Cerebellar cortex (tissue), 1 donor: ENCODE measurements at places on chromosomes 4 and X.

GRCh38 chrX:48703642-48704481 lies 7.3 kb downstream of the SUV39H1 start:
- peak; percentile 48 for DNase-seq

GRCh38 chr4:78766026-78766425 lies 10.1 kb upstream of the BMP2K start:
- DNase-seq, result no peak

- DNase-seq, result no peak
Measured at GRCh38 chrX:63664741-63665140, 120.3 kb downstream of the ARHGEF9 start.

DNA sequence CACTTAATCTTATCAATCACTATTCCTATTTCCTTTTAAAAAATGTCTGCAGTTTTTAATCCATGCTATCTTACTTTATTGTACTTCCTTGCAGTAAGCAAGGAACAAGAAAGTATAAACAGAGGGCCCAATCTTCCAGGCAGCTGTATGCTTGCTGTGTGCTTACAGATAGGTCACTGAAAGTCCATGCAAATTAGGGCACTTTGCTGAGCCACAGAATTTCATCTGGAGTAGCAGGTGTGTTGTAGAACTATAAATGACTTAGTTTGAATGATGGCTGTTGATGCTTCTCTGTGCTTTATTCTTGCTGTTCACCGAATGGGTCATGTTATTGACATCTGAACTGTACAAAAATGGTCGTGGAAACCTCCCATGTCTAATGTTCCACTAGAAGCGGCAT lies 154.6 kb downstream of the ATOH1 start:
- DNase-seq, result no peak

DNA sequence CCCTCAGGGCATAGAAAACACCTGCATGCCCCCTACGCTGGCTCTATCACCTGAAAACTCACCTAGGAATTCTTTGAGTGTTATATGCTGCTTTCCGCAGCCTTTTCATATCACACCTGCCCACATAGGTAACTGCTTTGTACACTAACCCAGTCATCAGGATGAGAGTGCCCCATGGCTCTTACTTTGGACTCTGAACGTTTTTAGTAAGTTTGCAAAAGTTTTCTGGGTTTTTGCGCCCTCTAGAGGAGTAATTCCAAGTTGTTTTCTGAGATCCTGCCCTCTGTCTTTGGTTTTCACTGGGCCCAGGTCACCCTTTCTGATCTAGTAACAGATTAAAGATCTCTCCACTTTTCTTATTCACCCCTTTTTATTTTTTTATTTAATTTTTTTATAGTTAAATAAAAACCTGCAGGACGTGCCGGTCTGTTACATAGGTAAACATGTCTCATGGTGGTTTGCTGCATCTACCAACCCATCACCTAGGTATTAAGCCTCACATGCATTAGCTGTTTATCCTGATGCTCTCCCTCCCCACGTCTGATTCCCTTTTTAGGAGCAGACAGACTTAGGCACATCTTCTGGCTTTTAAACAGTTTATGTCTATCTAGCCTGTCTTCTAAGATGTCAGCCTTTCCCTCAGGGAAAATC lies 139.2 kb downstream of the NWD2 start:
- DNase-seq, result peak; percentile 25

DNA sequence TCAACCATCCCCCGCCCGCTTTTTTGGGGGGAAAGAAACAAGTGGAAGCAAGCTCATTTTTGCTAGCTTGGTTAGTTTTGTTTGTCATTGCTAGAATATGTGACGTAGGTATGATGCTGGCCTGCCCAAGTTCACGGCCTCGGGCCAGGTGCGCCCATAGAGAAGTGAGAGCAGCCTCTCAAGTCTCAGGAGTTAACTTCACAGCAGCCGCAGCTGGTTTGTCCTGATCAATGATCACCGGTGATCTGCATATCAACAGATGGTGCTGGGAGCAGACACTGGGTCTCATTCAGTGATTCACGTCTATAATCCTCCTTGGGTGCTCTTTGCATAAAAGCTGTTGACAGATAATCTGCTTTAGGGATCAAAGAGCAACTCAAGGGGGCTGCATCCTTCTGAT lies 50.1 kb downstream of the ENPP6 start:
- no peak for DNase-seq

DNA sequence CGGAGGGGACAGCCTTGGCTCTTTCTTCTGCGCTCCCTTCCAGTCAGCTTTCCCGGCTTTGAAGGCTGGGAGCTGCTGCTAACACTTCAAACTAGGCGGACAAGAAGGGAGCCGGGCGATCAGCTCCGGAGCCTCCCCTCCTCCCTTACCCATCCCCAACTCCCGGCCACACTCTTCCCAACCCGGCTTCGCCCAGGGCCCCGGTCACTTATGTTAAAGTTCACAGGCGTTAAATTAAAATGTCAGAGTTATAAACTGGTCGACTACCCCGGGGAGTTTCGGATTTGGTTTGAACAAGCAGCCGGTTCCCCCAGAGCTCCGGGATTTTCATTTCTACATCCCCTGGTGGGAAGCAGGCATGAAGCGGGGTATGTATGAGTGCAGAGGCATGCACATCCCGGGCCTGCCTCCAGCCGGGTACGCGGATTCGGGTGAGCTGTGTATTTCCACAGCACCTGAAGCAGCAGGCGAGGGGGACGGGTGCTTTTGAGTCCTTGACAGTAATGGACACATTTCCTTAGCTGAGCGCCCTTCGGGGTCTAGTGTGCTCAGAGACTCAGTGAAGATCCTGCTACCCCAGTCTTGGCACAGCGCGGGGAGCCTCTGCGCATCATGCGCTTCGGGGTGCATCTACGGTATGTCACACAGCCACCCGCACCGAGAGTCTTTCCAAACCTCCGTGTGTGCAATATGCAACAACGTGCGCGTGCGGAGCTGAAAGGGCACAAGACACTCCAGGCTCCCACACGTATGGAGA lies 880 bp downstream of the UNC5C start:
- DNase-seq, result peak; percentile 47

- DNase-seq, result no peak
Measured at GRCh38 chr4:164212134-164212533, 541.8 kb upstream of the SMIM31 start.

GRCh38 chrX:139187738-139188137 lies 342.8 kb upstream of the F9 start:
- no peak for DNase-seq

GRCh38 chr4:15255537-15255936 lies 172.3 kb upstream of the C1QTNF7 start:
- no peak for DNase-seq

- no peak for DNase-seq
Measured at GRCh38 chrX:77668391-77669237, 117.4 kb downstream of the ATRX start.

DNA sequence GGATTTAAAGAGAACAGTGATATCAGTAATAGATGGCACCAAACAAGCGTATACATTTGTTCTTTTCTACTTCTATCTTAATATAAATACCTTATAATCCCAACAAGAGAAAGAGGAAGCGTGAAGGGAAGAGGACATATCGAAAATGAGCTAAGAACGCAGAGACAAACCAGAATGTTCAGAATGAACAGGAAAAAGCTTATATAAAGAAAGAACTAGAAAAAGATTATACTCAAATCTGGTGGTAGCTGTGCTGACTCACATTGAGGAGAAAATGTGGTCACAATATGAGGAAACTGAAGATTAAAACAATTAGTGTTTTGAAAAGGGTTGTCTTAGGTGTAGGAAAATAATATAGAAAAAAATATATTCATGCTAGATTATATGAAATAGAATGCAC lies 2.0 kb upstream of the GPR34 start:
- no peak for DNase-seq

GRCh38 chr4:124322234-124323065 lies 390.1 kb downstream of the ANKRD50 start:
- peak; percentile 49 for DNase-seq

GRCh38 chr4:85151786-85152185 lies 185.3 kb upstream of the WDFY3 start:
- DNase-seq, result no peak

DNA sequence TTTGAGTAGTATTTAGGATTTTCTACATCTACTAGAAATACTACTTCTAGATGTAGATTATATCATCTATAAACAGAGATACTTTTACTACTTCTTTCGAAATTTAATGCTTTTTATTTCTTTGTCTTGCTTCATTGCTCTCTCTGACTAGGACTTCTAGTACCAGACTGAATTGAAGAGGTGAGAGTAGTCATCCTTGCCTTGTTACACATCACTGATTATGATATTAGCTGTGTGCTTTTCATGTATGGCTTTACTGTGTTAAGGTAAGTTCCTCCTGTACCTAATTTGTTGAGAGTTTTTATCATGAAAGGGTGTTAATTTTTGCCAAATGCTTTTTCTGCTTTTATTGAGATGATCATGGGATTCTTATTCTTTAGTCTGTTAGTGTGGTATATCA lies 19.6 kb upstream of the IL2 start:
- DNase-seq, result no peak

- DNase-seq, result no peak
Measured at GRCh38 chr4:113288696-113289095, 239.2 kb downstream of the ANK2 start.

DNA sequence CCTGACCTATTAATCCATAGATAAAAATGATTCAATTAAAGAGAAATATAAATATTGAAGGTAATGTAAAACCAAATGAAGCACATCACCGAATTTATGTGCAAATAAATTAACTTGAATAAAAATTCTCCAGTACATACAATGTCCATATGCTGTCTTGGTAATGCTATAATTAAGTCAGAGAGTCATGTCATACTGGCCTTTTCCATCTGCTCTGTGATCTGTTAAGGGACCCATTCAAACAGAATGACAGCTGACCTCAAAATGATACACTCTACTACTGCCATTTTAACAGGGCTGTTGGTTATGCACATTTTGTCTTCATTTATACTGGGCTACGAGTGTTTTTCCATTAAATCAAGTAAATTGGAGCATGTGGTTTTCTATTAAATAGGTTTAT lies 99.3 kb downstream of the TEX13A start:
- DNase-seq, result no peak

- no peak for DNase-seq
Measured at GRCh38 chr4:676871-677235, 2.5 kb downstream of the MYL5 start.

GRCh38 chrX:2785538-2785937 lies 33.7 kb downstream of the XG start:
- no peak for DNase-seq

DNA sequence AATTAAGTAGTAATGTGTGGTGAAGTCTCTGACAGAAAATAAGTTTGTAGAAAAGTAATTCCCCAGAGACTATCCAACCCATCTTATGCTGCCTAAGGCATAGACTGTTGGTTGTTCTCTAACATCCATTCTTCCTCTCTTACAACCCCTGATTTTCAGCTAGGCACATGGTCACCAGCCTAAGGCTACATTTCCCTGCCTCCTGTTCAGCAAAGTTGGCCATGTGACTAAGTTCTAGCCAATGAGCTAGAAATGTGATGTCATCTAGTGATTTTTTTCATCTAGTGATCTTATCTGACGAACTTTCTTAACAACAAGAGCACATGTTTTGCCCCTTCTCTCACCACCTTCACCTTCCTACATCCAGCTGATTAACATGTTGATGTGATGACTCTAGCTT lies 102.3 kb upstream of the S100G start:
- no peak for DNase-seq

- peak; percentile 17 for DNase-seq
Measured at GRCh38 chrX:103586314-103586646, 965 bp downstream of the TCEAL4 start.

DNA sequence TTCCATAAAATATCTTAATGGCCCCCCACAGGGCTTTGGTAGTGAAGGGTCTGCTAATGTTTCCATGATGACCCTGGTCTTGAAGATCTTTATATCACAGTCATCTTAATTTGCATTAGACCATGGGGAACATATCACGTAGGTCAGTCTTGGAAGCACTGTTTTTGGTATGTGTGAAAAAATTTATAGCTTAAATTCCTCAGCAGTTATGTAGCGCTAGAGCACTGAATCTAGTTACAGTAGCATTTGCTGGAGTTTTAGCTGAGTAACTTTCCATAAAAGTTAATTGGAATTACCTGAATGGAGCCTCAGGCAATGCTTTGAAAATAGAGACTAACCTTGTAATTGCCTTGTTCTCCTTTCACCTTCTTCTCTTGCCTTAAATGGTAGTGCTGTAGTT lies 648.8 kb downstream of the IQCM start:
- DNase-seq, result no peak
